Thoracic aorta (tissue), 2 donors: ENCODE measurements at places on chromosomes 7 and 10.

GRCh38 chr7:158858592-158859503, 2.5 kb downstream of the DYNC2I1 start:
- no peak for DNase-seq

DNA sequence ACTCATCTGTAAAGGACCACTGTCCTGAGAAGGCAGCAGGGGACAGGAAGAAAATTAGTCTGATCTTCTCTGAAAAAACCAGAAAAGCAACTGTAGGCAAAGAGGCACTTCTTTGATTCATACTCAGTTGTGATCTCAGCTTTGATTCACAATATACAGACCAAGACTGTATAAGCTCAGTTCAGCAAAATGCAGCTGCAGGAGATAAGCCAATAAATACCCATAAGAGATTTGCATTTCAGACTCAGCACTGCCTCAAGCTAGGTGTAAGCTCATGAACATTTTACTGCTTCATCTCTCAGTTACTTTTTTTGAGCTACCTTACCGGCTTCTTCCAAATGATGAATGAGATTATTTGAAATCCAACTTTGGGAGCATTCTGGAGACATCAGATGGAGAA, 64.2 kb upstream of the LYZL1 start:
- no peak for DNase-seq

GRCh38 chr10:24869354-24870015, 82.9 kb downstream of the PRTFDC1 start:
- no peak for DNase-seq

GRCh38 chr7:44184206-44184872, 4.9 kb downstream of the GCK start:
- no peak for DNase-seq

DNA sequence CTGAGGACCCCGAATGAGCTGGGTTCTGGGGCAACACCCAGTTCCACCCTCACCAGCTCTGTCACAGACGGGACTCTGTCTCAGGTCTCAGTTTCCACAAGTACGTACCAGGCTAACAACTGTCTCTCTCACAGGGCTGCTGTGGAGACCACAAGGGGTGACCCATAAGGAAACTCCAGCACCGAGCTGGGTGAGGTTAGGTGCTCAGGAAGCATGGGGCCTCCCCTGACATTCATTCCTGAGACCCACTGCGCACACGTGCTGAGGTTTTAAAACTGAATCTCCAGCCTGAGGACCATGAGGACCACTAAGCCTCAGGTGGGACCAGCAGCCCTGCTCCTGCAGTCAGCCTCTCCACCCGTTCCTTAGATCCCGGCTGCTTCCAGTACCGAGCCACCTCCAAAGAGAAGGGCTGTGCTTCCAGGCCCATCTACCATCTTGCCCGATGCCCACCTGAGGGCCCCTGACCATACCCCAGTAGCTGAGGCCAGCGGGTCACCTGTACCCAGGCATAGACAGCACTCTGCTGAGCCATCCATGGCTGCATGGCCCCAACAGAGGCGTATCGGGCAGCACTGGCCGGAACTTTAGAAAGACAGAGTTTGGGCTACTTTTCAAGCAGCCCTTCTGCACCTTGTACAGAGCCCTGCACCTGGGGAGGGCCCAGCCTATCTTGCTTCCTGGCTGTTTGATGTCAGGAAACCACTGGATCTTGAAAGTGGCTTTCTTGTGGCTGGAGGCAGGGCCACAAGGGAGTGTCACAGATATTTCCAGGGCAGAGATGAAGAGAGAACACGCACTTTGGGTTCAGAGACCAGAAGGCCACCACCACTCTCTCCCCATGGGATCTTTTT, 18.7 kb downstream of the HSPA12A start:
- DNase-seq, result no peak

- no peak for DNase-seq
Measured at GRCh38 chr10:132274986-132275385, 32.8 kb downstream of the STK32C start.
